Choroid plexus epithelial cell (primary cell): ENCODE measurements at places on chromosomes 1 and 21.

- DNase-seq = peak; percentile 47
Observed at GRCh38 chr1:208988811-208989222, 594.7 kb upstream of the CAMK1G start.

- DNase-seq = no peak
Observed at GRCh38 chr1:21662426-21663247, 6.5 kb downstream of the RAP1GAP start.

- DNase-seq = no peak
Observed at GRCh38 chr1:227779685-227780084, 35.8 kb upstream of the PRSS38 start.

GRCh38 chr1:94961988-94962387 lies 35.1 kb upstream of the CNN3 start:
- no peak for DNase-seq

DNA sequence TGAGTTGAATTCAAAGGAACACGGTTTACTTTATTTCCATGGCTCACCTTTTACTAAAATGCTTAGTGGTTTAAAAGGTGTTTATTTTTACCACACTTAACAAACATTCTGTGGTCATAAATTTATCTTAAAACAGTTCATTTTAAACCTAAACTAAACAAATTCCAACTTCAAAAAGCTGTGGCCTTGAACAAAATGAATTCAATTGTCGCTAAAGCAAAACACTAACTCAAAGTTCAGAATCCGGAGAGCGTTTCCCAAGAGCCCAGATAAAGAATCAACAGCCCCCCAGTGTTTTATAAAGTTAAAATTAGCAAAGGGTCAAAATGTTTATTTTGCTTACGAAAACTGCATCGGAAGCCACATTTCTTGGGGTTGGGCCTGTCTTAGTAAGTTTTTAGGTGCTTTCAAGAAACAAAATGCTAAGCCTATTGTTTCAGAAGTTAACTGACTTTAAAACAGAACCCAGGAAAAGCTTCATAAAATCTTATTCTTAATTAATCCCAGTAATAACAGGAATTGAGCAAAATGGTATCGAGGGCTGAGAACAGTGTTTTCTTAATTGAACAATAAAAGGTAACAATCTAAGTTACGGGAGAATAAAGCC lies 1.3 kb downstream of the PUM1 start:
- peak; percentile 39 for DNase-seq

DNA sequence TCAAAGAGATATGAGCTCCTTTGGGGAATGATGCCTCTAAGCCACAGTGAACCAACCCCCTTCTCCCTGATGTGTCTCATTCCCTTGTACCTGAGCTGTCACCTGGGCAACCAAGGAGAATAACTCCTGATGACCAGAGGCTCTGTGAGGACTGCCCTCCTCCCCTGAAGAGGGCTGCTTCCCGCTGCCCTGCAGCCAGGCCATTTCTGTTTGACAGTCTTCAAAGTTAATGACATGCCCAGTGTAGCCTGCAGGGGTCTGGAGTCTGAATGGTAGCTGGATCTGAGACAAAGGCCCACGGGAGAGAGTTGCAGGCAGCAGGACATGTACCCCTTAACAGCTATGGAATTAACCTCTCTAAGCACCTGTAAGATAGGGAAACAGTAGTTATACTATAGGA lies 3.4 kb upstream of the SLFNL1 start:
- DNase-seq = no peak

- DNase-seq = no peak
Observed at GRCh38 chr1:205446828-205447227, 9.0 kb downstream of the BLACAT1 start.

GRCh38 chr1:214331827-214332423 lies 51.0 kb downstream of the SMYD2 start:
- DNase-seq = peak; percentile 59

GRCh38 chr1:15167386-15167785 lies 13.8 kb downstream of the TMEM51 start:
- peak; percentile 37 for DNase-seq

DNA sequence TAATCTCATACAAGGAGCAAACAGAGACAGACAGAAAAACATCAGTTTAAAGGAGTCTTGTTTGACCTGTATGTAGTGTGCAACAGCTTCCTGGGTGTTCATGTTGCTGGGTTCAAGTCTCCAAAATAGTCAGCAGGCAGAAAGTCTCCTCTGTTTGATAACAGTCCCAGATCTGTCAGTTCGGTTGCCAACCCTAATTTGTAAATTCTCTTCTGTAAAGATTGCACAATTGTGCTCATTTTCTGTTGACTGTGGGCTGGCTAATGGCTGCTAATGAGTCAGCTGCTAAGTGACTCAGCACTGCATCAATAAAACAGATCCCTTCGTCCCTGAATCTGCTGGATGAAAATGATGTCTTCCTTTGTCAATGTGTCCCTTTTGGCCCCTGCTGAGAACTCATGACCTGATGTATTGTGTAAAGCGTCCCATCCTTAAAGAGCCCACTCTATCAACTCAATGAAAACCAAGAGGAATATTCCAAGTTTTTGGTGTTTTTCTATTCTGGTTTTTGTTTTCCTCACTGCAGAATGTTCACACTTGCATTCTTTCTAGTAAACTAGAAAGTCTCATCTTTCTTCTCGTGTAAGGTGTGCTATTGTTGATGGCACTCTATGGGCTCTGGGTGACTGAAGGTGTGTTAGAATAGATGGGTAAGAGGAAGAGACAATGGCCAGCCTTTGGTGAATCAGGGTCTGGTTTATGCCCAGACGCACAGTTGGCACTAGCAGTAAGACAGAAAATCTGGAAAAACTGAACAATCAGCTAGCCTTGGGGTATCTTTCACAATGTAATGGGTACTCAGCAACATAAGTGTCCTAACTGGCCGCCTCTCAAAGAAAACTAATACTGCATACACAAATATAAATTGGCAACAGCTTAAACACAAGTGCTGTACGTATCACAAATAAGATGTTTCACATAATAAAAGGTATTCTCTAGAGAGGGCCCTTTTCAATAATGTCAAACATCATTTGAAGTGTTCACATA lies 75.1 kb upstream of the SIPA1L2 start:
- peak; percentile 77 for DNase-seq

GRCh38 chr1:170067253-170067819 lies 7.2 kb downstream of the KIFAP3 start:
- DNase-seq = no peak

DNA sequence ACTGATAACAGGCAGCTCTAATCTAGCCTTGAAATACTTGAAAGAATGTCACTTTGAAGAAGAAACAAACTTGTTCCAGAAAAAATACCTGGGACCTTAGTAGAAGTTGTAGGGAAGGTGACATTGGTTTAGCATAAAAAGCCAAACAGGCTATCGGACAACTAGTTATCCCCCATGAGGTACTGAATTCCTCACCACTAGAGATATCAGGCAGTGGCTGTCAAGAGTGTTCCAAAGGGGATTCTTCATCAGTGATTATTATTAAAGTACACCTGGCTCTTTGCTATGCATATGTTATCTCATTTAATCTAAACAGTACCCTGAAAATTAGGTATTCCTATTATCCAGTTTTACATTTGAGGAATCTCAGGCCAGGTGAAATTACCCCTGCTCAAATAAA lies 13.1 kb upstream of the HMGN2 start:
- no peak for DNase-seq

GRCh38 chr1:206662396-206663092 lies 22.2 kb upstream of the MAPKAPK2 start:
- DNase-seq = no peak

DNA sequence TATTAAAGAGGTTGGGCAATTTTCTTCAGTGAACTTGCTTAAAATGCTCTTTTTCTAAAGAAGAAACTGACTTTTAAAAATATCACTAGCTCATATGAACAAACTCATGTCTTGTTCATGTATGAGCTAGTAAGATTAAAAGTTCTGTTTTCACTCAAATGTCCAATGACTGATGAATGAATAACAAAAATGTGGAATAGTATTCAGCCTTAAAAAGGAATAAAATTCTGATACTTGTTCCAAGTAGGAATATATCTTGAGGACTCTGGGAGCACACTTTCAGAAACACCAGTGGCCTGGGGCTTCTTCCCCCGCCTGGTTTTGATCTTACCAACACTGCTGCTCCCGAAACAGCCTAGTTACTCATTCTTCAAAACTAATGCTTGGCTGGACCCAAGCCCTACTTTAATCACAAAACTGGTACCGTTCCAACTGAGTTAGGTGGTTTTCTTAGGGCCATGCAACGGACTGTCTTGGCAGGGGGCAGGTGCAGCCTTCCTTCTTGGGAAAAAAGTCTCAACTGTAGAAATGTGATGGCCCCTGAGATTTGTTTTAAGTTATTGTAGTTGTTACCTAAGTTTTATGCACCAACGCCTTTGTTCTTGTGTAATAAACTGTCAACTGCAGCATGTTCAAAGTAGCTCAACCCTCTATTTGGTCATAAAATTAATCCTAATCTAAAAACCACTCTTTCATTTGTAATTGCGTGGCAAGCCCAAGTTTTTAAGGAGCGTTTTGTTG lies 116.0 kb downstream of the ETS2 start:
- DNase-seq = no peak

DNA sequence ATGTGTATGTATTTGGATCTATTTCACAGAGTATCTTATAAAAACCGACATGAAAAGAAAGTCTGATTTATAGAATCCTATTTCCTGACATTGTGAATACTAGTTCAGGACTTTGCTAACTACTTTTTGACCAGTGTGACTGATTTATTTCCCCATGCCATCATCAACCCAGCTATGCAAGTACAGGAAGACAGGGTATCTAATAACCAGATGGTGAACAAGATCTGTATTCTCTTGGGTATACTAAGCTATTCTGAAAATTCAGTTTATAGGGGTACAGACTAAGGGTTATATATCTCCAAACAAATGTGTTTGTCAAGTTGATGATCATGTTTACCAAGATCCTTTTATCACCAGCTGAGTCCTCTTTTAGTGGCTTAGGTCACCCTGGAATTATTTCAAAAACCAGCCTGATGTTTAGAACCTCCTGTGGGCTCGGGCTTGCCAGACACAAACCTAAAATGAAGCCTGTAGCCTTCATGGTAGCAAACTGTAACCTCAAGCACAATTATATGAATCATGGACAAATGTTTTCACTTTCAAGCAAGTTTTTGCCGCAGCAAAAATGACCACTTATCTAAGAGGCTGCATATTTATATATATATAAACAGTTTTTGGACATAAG lies 185.1 kb downstream of the FGGY start:
- DNase-seq = no peak

GRCh38 chr1:178689769-178690168 lies 35.3 kb upstream of the RALGPS2 start:
- DNase-seq = no peak

- no peak for DNase-seq
Observed at GRCh38 chr1:219573960-219574359, 38.9 kb downstream of the ZC3H11B start.

DNA sequence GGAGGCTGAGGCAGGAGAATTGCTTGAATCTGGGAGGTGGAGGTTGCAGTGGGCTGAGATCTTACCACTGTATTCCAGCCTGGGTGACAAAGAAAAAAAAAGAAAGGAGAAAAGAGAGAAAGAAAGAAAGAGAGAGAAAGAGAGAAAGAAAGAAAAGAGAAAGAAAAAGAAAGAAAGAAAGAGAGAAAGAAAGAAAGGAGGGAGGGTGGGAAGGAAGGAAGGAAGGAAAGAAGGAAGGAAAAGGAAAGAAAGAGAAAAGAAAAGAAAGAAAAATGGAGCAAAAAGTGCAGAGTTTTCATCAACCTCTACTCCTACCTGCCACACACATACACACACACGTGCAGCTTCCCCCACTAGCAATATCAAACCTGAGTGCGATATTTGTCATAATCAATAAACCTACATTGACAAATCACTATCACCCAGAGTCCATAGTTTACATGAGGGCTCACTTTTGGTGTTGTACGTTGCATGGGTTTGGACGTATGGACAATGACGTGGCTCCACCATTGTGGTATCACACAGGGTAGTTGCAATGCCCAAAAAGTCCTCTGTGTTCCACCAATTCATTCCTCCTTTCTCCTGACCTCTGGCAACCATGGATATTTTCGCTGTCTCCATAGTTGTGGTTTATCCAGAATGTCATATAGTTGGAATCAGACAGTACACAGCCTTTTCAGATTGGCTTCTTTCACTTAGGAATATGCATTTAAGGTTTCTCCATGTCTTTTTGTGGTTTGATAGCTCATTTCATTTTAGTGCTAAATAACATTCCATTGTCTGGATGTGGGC lies 36.5 kb downstream of the EVA1C start:
- DNase-seq = no peak

GRCh38 chr1:27332536-27333281 lies 9.1 kb upstream of the SYTL1 start:
- peak; percentile 59 for DNase-seq

- DNase-seq = no peak
Observed at GRCh38 chr21:45889256-45889655, 92.3 kb upstream of the COL6A1 start.

DNA sequence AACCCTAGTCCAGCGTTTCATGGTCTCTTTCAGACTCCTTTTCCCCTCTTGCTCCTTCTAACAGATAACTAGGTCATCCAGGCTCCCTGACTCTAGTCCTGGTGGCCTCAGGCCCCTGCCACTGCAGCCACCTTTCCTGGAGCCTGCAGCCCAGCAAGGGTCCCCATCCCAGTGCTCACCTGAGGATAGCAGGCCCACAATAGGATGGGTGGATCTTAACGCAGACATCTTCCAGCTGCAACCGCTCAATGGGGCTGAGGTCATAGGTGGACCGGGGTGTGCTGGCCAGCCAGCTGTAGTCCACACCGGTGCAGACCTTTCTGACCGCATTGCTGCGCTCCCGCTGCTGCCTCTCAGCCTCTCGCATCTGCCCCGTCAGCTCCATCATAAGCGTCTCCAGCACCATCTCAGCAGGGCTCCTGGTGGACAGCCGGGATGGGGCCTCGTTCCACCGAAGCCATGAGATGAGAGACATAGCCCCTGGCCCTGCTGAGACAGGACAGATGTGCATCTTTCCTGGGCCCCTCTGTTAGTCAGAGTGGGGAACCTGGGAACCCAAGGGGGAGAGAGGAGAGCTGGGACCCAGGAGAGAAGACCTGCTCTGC lies 10.9 kb downstream of the RD3 start:
- no peak for DNase-seq

- DNase-seq = no peak
Observed at GRCh38 chr1:94949681-94950661, 23.1 kb upstream of the CNN3 start.

DNA sequence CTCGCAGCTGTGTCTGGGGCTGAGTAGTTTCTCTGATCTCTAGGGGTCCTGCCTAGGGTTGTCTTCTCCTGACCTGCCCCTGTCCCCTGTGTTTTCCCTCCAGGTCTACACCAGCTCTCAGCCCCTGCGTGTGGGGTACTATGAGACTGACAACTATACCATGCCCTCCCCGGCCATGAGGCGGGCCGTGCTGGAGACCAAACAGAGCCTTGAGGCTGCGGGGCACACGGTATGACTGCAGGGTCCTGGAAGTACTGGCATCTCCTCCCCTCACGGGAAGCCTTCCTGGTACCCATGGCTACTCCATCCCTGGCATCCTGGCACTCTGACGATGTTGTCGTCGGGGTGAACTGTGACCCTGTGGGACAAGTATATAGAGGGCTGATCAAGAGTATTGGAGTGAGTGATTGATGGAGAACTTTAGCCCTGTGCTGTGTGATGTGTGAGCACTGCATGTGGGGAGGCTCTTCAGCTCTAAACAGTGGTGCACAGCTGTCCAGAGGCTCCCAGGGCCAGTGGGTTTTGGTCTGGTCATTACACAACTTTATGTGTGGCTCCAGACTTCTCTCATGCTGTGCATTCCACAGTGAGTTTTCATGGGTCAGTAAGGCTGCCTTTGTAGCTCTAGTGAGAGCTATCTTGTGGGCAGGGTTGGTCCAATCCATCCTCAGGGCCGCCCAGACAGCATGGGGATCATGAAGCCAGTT lies 14.4 kb downstream of the FAAH start:
- DNase-seq = peak; percentile 70
